Umbilical cord (tissue), 2 donors: ENCODE measurements at places on chromosomes 16 and 17. TPM values are rescaled to one million over a fixed set of nuclear protein-coding genes. Genes with fewer than 3 reads are reported as not detected.

The KRT32 gene
- 1.2 TPM for total RNA-seq

- no peak for DNase-seq
Observed at GRCh38 chr16:56939801-56940200, 7.9 kb downstream of the HERPUD1 start.

GRCh38 chr16:53821487-53821886 lies 117.5 kb downstream of the FTO start:
- DNase-seq = no peak

GRCh38 chr16:62665269-62665668 lies 629.0 kb upstream of the CDH8 start:
- no peak for DNase-seq

The MMP28 gene
- total RNA-seq = 113 TPM

- DNase-seq = no peak
Observed at GRCh38 chr17:47980541-47980940, 9.6 kb downstream of the CDK5RAP3 start.

DNA sequence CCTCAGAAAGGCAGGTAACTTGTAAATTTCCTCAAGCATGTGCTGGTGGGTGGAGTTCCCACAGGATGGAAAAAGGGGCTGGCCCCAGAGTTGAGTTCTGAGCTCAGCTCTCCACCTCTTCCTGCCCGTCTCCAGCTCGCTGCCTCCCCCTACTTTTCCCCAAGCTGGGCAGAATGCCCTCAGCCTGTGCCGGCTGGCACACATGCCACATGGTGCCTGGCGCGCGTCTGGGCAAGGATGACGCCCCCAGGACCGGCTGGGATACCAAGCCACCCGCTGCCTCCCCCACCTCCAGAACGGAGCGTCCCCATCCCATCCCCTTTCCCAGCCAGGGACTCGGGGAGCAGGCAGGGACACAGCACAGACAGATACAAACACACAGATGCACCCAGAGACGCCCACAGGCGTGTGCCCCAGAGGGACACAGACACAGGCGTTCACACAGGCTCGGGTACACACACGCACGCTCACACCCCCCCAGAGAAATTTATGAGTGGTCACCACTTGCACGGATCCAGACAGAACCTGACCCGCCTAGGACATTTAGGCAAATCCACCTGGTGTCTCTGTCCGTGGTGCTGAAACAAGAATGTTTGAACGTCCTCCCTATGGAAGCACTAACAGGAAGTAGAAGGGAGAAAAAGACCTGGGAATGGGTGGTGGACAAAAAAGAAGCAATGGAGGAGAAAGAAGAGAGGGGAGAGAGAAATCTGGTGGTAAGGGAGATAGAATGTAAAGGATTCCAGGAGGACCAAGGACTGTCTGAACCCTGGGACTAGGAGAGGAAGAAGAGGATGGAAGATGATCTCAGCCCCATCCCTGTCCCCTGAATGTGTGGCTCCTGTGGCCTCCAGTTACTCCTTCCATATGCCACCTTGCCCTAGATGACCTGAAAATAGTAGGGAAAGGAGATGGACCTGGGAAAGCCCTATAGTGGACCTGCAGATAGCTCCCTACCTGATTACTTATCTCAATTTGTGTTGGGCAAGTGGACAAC lies 15.5 kb downstream of the NEUROD2 start:
- DNase-seq = peak; percentile 60

The SGSH gene
- 5.8 TPM for total RNA-seq

GRCh38 chr17:325270-326009 lies 27.2 kb downstream of the RPH3AL start:
- no peak for DNase-seq

The SLC16A13 gene
- not detected for total RNA-seq

The SEPTIN12 gene
- not detected for total RNA-seq

The HOXB1 gene
- 0.96 TPM for total RNA-seq

DNA sequence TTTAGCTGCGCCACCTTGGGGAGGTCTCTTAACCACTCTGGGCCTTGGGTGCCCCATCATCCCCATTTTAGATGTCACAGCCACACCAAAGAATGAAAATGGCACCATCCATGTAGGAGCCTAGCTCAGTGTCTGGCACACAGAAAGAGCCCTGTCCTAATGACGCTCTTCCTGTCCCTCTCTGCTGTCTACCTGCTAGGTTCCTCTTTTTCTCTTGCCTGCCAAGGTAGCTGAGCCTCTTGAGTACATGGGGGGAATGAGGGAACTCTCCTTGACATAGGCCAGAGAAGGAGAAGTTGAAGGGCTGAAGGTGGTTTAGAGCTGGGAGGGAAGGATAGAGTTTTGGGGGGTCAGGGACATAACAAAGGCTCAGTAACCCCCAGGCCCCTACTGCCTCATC lies 1.8 kb downstream of the RUNDC3A start:
- no peak for DNase-seq

DNA sequence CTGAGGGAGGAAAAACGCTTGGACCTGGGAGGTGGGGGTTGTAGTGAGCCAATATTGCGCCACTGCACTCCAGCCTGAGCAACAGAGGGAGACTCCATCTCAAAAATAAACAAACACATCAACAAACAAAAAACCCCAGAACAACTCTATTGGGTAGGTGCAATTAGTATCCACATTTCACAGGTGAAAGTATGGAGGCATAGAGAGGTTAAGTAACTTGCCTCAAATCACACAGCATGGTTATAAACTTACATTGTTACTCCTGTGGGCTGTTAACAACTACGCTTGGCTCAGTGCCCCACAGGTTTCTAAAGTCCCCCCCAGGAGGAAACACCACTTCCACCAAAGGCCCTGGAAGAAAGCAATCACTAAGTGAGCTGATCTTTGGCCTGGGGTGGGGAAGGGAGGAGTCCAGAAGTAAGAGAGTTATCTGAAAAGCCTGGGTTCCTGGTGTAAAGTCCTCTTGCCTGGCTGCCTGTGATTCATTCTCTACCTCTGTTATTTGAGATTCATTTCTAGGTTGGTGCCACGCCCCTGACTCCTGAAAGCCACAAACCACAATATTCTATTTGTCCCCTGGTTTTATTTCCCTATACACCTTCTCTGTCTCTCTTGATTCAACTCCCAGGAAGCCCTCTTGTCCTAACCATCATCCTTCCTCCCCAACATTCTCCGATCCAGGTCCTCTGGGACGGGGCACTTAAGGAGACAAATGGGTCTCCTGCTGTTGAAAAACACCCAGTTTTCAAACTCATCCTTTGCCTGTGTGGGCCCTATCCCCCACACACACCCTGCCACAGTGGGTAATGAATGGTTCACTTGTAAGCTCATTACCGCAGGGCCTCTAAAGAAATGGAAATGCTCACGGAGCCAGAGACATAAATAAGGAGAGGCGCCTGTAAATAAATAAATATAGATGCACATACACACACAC lies 195.4 kb downstream of the XYLT1 start:
- DNase-seq = no peak

The IRF8 gene
- 19.5 TPM for total RNA-seq

The ATP1B2 gene
- 2.6 TPM for total RNA-seq

The NACA2 gene
- not detected for total RNA-seq

The SLC6A2 gene
- 2.6 TPM for total RNA-seq

- no peak for DNase-seq
Observed at GRCh38 chr17:39738568-39738901, 797 bp downstream of the GRB7 start.

DNA sequence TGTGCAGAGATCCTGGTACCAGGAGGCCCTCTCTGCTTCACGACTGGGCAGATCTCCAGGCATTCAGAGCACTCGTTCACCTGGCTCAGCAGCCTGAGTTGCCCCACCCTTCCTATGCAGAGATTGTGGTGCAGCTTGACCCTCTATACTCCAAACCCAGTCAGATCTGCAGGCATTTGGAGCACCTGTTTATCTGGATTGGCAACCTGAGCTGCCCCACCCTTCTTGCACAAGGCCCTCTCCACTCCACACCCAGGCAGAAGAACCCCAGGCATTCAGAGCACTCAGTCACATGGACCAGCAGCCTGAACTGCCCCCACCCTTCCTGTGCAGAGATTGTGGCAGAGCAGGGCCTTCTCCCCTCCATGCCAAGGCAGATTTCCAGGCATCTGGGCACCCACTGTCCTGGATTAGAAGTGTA lies 88.4 kb upstream of the CDH5 start:
- no peak for DNase-seq

The C17orf67 gene
- total RNA-seq = 0.48 TPM

- DNase-seq = no peak
Observed at GRCh38 chr17:10172241-10172741, 26.1 kb downstream of the GAS7 start.

DNA sequence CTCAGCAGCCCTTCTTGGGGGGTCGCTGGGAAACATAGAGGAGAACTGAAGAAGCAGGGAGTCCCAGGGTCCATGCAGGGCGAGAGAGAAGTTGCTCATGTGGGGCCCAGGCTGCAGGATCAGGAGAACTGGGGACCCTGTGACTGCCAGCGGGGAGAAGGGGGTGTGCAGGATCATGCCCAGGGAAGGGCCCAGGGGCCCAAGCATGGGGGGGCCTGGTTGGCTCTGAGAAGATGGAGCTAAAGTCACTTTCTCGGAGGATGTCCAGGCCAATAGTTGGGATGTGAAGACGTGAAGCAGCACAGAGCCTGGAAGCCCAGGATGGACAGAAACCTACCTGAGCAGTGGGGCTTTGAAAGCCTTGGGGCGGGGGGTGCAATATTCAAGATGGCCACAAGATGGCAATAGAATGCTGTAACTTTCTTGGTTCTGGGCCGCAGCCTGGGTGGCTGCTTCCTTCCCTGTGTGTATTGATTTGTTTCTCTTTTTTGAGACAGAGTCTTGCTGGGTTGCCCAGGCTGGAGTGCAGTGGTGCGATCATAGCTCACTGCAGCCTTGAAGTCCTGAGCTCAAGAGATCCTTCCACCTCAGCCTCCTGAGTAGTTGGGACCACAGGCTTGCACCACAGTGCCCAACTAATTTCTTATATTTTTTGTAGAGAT lies 3.4 kb downstream of the STH start:
- peak; percentile 73 for DNase-seq

The KRT33A gene
- total RNA-seq = 1.4 TPM

The SPHK1 gene
- 2.9 TPM for total RNA-seq

DNA sequence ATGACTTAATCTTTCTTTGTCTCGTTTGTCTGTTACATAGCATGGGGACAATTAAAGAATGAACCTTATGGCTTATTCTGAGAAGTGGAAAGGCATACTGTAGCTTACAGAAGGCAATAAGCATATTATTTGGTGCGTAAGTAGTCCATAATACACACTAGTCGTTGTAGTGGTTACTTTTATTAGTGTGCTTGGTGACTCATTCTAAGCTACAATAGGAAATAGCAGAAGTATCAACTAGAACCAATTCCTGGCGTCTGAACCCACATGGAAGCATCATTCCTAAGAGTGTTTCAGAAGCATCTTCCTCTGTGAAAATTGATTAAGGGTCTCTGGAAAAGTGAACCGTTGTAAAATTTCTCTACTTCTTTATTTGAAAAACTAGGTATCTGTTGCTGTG lies 777.8 kb upstream of the EEF2KMT start:
- no peak for DNase-seq
